ENCODE measurements at places on chromosomes 5 and 9. TPM values are rescaled to one million over a fixed set of nuclear protein-coding genes. Genes with fewer than 3 reads are reported as not detected.

SLC6A7 gene
- polyA plus RNA-seq, result not detected

RNF183 gene
- polyA plus RNA-seq, result 0.04 TPM

AGXT2 gene
- not detected for polyA plus RNA-seq

CDX1 gene
- not detected for polyA plus RNA-seq

SHISAL2B gene
- not detected for polyA plus RNA-seq

WWC1 gene
- 0.36 TPM for polyA plus RNA-seq

S100Z gene
- 1.0 TPM for polyA plus RNA-seq

SFXN1 gene
- polyA plus RNA-seq, result 16.4 TPM

SHOC1 gene
- polyA plus RNA-seq, result not detected

CDH6 gene
- not detected for polyA plus RNA-seq

ZNF883 gene
- 0.54 TPM for polyA plus RNA-seq

SLC34A3 gene
- polyA plus RNA-seq, result not detected

DOCK2 gene
- 112 TPM for polyA plus RNA-seq

FGF10 gene
- polyA plus RNA-seq, result not detected

CDC20B gene
- polyA plus RNA-seq, result not detected

PDE6A gene
- polyA plus RNA-seq, result not detected

SOX30 gene
- 0.23 TPM for polyA plus RNA-seq

SPATA31A6 gene
- polyA plus RNA-seq, result not detected

IL31RA gene
- not detected for polyA plus RNA-seq

NEUROG1 gene
- not detected for polyA plus RNA-seq

STING1 gene
- 5.3 TPM for polyA plus RNA-seq

PHYHD1 gene
- 2.0 TPM for polyA plus RNA-seq

ARSB gene
- polyA plus RNA-seq, result 5.1 TPM

OTP gene
- polyA plus RNA-seq, result 0.03 TPM

ZBED3 gene
- polyA plus RNA-seq, result 0.69 TPM

PCSK1 gene
- polyA plus RNA-seq, result not detected

BRD8 gene
- polyA plus RNA-seq, result 22.9 TPM

ANKRD18A gene
- not detected for polyA plus RNA-seq

STK32A gene
- not detected for polyA plus RNA-seq

NACC2 gene
- 0.48 TPM for polyA plus RNA-seq

CHSY3 gene
- not detected for polyA plus RNA-seq

SPATA9 gene
- polyA plus RNA-seq, result not detected

OSMR gene
- polyA plus RNA-seq, result not detected

IL4 gene
- not detected for polyA plus RNA-seq

NEURL1B gene
- 0.06 TPM for polyA plus RNA-seq
